Common myeloid progenitor, CD34-positive (primary cell): ENCODE measurements at places on chromosomes 2 and 18.

DNA sequence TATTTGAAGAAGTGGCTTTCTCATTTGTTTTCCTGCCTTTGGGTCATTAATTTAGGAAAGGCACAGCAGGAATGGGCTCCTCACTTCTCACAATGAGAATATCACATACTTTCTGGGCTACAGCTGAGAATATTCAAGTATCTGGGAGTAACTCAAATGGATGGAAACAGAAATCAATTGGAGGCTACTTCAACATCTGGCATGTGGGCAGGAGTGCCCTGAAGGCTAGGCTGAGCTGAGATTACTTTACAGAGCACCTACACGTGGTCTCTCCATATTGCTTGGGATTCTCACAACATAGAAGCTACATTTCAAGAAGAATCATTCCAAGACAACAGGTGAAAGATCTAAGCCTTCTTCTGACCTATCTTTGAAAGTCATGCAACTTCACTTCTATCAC, 325.4 kb downstream of the PID1 start:
- no peak overlapping the region for H3K27ac ChIP-seq
- H3K4me3 ChIP-seq: no peak overlapping the region
- H3K27me3 ChIP-seq: no peaks in the 10 kb centered on the region
- no peaks in the 10 kb centered on the region for H3K36me3 ChIP-seq
- no peaks in the 10 kb centered on the region for H3K4me1 ChIP-seq
- DNase-seq: no peak

GRCh38 chr2:211955648-211956047, 583.0 kb downstream of the ERBB4 start:
- H3K27ac ChIP-seq: no peak overlapping the region
- H3K4me3 ChIP-seq: no peak overlapping the region
- no peaks in the 10 kb centered on the region for H3K4me1 ChIP-seq
- no peak for DNase-seq
- no peaks in the 10 kb centered on the region for H3K27me3 ChIP-seq
- H3K36me3 ChIP-seq: no peaks in the 10 kb centered on the region

GRCh38 chr2:23695890-23696751, 230.8 kb downstream of the ATAD2B start:
- H3K27ac ChIP-seq: no peak overlapping the region
- no peaks in the 10 kb centered on the region for H3K4me1 ChIP-seq
- H3K36me3 ChIP-seq: peaks cover 2% of the 10 kb centered on the region
- H3K4me3 ChIP-seq: no peak overlapping the region
- no peak for DNase-seq

DNA sequence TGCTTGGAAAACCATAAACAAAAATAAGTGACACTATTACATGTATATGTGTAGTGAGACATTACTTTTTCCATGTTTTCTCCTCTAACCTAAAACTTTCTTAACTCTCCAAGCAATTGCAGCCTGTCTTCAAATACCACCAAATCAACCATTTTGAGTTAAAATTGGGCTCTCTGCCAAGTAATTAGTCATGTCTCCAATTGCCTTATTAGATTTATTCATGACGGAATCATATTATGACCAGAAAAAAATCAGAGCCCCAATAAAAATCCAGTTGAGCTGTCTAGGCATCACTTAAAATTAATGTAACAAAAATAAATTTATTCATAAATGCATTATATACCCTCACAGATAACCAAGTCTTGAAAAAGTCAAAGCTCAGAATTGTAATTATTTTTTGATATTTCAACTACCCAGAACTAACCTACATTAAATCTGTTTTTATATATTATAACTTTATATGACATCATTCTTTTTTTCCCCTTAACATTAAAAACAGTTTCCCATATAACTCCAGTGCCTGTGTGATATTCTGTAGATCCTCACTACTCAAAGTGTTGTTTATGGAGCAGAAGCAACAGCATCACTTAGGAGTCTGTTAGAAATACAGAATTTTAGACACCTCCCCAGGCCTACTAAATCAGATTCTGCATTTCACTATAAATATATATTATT, 157.0 kb downstream of the ERBB4 start:
- no peaks in the 10 kb centered on the region for H3K4me1 ChIP-seq
- H3K4me3 ChIP-seq: no peak overlapping the region
- no peak overlapping the region for H3K27ac ChIP-seq
- no peaks in the 10 kb centered on the region for H3K27me3 ChIP-seq
- no peak for DNase-seq

DNA sequence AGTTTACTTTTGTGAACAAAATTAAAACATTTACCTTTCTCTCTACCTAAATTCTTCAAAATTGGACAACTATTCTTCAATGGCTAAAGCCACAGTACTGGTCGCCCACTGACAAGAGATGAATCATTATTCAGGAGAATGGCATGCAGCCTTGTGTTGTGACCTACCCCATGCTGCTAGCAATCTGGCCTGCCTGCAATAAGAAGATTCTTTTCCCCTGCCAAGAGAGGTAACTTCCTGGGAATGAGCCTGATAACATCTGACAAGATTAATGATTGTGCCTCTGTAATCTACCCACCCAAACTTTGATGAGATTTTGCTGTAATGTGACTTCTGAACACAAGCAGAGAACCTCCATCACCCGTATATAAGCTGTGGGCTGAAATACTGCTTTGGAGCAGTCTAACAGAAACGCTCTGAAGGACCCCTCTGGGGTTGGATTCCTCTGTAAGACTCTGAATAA, 47.0 kb upstream of the ST3GAL5 start:
- peaks cover 9% of the 10 kb centered on the region for H3K4me1 ChIP-seq
- no peak overlapping the region for H3K4me3 ChIP-seq
- DNase-seq: no peak
- H3K27me3 ChIP-seq: no peaks in the 10 kb centered on the region
- no peak overlapping the region for H3K27ac ChIP-seq

DNA sequence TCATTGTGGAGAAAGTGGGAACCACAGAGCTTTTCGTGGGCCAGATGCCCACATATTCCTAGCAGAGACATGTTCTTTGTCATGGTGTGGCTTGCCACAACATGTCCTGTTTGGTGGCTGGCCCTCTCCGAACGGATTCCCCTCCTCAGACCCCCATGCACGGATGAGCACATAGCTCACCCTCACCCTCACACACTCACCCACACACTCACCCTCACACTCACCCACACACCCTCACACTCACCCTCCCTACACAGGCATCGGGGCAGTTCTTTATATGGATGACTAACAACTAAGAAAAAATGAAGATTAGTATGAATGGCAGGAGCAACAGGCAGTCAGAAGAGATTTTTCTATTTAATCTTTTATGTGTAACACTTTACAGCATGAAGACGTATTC, 149.9 kb downstream of the ZNF236 start:
- no peaks in the 10 kb centered on the region for H3K27me3 ChIP-seq
- H3K4me1 ChIP-seq: peaks cover 5% of the 10 kb centered on the region
- DNase-seq: no peak
- H3K4me3 ChIP-seq: no peak overlapping the region
- H3K36me3 ChIP-seq: peaks cover 5% of the 10 kb centered on the region
- no peak overlapping the region for H3K27ac ChIP-seq

DNA sequence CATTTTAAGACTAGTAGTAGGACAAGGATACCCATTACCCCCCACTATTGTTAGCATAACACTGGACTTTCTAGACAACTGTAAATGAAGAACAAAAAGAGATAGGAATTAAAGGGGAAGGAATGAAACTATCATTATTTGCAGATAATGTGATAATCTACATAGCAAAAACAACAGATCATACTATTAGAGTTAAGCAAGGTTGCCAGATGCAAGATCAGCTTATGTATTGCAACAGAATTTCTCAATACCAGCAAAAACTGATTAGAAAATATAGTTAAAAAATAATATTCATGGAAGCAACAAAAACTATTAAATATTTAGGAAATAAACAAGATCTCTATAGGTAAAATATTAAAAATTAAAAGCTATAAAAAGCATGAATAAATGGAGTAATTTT, 194.4 kb upstream of the SPRED2 start:
- DNase-seq: no peak
- no peaks in the 10 kb centered on the region for H3K27me3 ChIP-seq
- H3K36me3 ChIP-seq: no peaks in the 10 kb centered on the region
- H3K4me1 ChIP-seq: no peaks in the 10 kb centered on the region

- no peak overlapping the region for H3K4me3 ChIP-seq
- no peaks in the 10 kb centered on the region for H3K27me3 ChIP-seq
- no peaks in the 10 kb centered on the region for H3K36me3 ChIP-seq
Observed at GRCh38 chr2:50765146-50765545, 266.8 kb downstream of the NRXN1 start.

DNA sequence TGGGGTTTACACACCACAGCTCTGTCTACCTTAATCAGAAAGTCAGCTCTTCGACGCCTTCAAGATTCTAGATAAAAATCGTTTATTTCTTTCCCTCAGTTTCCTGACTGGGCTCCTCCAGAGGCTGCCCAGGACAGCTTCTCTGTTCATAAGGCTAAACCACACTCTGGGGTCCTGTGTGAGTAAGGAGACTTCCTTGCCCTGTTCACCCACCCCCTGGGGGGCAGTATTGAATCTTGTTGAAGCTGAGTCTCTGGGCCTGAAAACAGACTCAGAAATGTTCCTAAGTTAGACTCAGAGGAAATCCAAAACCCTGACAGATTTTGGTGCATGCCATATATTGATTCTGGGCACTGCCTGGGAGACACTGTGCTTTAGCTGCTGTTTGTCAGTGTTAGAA, 43.0 kb downstream of the G6PC2 start:
- no peak overlapping the region for H3K27ac ChIP-seq
- H3K27me3 ChIP-seq: no peaks in the 10 kb centered on the region
- DNase-seq: no peak
- no peak overlapping the region for H3K4me3 ChIP-seq
- no peaks in the 10 kb centered on the region for H3K36me3 ChIP-seq
- no peaks in the 10 kb centered on the region for H3K4me1 ChIP-seq

GRCh38 chr2:196725882-196726281, 73.6 kb downstream of the GTF3C3 start:
- H3K4me1 ChIP-seq: no peaks in the 10 kb centered on the region
- H3K4me3 ChIP-seq: no peak overlapping the region
- no peaks in the 10 kb centered on the region for H3K27me3 ChIP-seq
- DNase-seq: no peak

DNA sequence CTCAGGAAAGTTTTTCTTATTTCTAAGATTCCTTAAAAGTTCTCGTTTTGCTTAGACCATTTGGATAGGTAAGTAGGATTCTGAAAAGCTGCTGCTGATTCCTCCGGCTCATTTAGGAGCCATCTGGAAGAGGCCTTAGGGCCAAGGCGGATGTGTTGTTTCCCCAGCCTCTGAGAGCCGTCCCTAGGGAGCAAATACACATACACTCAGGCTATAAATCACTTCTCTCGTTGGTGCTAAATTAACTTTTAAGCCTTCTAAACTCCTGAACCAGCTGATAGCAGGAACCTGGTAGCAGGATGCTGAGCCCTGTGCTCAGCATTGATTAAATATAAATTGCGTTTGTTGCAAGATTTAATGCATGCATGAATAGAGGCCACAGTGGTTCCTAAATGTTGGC, 109.8 kb downstream of the ADCYAP1 start:
- no peaks in the 10 kb centered on the region for H3K27me3 ChIP-seq
- H3K27ac ChIP-seq: no peak overlapping the region
- H3K4me3 ChIP-seq: no peak overlapping the region
- no peaks in the 10 kb centered on the region for H3K4me1 ChIP-seq
- DNase-seq: no peak

GRCh38 chr2:109207176-109207575, 78.2 kb downstream of the SH3RF3 start:
- DNase-seq: no peak
- no peaks in the 10 kb centered on the region for H3K4me1 ChIP-seq
- no peaks in the 10 kb centered on the region for H3K36me3 ChIP-seq
- H3K27me3 ChIP-seq: peaks cover 2% of the 10 kb centered on the region

DNA sequence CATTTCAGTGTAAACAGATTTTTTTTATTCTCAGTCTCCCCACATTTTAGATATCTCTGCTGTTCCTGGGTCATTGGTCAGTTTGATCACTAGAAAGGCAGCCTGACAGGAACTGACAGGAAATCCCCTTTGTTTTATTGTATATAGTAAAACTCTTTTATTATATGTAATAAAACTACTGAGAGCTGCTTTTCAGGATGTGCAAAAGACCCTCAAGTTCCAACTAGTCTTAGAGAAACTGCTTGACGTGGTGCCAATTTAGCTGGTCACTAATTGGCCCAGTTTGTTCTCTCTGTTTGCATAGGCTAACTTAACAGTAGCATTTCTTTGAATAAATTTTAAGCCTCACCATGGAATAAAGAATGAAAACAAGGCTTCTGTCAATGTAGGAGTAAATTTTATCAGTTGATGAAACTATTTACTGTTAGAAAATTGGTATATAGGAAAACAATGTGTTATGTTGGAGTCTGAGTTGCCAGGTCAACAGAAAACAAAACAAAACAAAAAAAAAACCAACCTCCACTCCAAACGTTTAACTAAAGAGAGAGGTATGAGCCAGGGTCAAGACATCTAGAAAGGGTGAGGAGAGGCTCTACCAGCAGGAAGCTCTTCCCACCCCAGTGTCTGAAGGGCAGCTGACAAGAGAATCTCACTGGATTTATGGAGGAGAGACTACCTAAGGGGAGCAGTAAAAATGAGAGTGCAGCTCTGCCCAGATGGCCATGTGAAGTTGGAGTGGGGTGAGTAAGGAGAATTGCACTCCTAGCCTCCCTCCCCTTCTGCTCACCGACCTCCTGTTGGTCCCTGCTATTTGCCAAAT, 184.6 kb downstream of the ST6GAL2 start:
- H3K27me3 ChIP-seq: no peaks in the 10 kb centered on the region
- H3K27ac ChIP-seq: no peak overlapping the region
- no peaks in the 10 kb centered on the region for H3K4me1 ChIP-seq
- no peak overlapping the region for H3K4me3 ChIP-seq
- H3K36me3 ChIP-seq: no peaks in the 10 kb centered on the region
- no peak for DNase-seq

GRCh38 chr18:24795129-24795528, 334.7 kb downstream of the HRH4 start:
- no peaks in the 10 kb centered on the region for H3K36me3 ChIP-seq
- H3K4me3 ChIP-seq: no peak overlapping the region
- no peak overlapping the region for H3K27ac ChIP-seq
- H3K4me1 ChIP-seq: no peaks in the 10 kb centered on the region
- no peaks in the 10 kb centered on the region for H3K27me3 ChIP-seq

DNA sequence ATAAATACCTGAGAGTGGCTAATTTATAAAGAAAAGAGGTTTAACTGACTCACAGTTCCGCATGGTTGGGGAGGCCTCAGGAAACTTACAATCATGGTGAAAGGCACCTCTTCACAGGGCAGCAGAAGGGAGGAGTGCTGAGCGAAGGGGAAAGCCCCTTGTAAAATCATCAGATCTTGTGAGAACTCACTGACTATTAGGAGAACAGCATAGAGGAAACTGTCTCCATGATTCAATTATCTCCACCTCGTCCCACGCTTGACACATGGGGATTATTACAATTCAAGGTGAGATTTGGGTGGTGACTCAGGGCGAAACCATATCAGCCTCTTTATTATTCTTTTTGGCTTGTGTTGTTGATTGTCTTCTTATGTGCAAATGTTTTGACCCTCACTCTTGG, 76.2 kb downstream of the WDR7 start:
- no peak overlapping the region for H3K4me3 ChIP-seq
- no peak for DNase-seq
- H3K27ac ChIP-seq: no peak overlapping the region
